ENCODE measurements at places on chromosomes 12 and 14.
A peak's percentile ranks its signal among the peaks of the same experiment; 100 is the strongest.

DNA sequence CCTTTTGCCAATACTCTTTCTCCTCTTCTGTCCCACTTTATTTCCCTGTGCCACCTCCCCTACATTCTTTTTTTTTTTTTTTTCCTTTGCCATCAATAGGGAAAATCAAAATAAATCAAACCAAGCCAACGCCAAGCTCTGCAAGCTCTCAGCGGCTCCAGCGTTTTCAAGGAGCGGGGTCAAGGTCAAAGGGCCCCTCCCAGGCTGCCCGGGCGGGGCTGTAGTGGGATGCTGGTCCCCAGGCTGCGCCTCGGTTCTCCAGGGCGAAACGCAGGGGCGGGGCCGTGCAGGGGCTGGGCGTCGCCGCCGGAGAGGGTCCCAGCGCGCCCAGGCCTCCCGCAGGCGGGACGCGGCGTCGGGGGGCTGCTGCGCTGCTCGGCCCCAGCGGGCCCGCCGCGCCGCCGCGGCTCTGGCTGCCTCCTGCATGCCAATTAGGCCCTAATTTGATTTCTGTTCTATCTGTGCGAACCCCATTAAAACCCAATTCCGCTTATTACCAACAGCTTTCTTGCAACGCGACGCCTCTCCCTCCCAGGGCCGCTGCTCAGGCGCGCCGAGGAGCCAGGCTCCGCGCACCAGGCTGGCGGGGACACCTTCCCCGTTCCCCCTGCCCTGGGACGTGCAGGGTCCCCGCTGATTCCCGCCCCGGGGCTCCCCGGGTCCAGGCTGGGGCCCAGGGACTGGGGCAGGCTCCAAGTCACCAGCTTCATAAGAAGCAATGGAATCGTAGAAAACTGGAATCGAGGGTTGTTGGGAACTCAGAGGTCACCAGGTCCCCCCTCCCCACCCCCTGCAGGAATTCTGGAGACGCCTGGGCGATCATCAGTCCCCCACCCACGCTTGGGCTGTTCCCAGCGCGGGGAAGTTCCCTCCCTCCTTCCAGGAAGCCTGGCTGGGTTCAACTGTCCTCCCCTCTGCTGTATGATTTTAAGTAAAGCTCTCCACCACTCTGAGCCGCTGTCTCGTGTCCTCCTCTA, 50.7 kb upstream of the MAP1LC3B2 start:
- peak; percentile 27 for DNase-seq

- DNase-seq, result peak; percentile 44
Measured at GRCh38 chr12:109393437-109394345, 46.0 kb downstream of the MYO1H start.

GRCh38 chr14:54839701-54840119, 62.9 kb downstream of the GCH1 start:
- no peak for DNase-seq

DNA sequence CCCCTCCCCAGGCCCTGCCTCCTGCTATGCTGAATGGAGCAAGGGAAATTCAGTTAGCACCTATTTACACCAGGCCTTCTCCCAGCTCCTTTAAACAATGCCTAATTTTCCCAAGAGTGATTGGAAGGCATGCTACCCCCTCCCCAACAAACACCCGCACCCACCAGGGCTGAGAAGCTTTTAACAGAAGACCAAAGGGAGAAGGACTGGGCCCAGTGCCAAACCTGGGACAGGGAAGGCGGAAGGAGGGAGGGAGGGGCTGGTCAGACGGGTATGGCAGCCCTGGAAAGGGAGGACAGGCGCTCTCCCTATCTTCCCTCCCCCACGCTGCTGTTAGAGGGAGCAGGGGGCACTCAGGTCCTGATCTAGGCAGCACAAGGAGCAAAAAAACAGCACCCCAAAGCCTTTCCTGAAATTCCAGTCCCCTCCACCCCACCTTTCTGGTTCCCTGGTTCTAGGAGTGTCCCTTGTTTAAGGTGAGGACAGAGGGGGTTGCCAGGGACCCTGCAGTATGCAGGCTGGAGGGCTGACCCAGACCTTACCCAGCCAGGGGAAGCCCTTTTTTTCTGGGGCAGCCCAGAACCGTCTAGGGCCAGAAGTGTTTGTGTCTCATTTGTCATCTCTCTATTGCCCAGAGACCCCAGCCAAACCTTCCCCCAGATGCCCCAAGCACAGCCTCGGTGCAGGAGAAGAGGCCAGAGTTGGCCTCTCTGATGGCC, 2.4 kb upstream of the KRT8 start:
- DNase-seq, result no peak
